Activated CD4-positive, alpha-beta T cell treated with anti-CD3 and anti-CD28 coated beads, Interleukin-2, amount 50 U/mL, for 16 hours (primary cell): ENCODE measurements at places on chromosomes 16 and 17.

- DNase-seq = no peak
Observed at GRCh38 chr17:16354585-16354984, 1.3 kb upstream of the CENPV start.

DNA sequence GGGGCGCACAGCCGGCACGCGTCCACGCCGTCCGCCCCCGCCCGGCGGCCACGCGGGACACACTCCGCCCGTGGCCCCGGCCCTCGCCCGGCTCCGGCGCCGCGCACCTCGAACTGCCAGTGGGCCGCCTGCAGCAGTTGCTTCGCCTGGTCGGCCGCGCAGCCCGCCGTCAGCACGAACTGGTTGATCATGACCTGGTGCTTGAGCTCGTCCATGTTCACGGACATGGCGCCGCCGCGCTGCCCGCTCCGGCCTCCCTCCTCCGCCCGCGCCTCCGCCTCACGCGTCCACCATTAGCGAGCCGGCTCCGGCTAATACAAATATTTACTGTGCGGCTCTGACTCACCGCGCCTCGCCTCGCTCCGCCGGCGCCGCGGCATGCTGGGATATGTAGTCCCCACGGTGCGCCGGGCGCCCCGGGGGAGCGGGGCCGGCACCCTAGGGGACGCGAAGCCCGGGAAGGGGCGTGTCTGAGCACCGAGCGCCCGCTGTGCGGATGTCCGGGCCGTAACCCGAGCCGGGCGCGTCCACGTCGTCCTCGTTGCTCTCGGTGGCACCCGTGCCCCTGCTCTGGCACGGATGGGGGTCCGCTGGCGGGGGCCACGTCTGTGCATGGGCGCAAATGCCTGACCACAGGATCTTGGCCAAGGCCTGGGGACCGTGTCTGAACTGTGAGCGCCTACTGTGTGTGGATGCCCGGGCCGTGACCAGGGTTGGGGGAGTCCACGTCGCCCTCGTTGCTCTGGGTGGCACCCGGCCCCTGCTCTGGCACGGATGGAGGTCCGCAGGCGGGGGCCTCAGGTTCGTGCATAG, at the start of gene UBALD1:
TSS of gene UBALD1 (minus strand) at position 318 of the 813 bp plus-strand sequence. CDS start at position 227, 91 bp downstream.
- peak; percentile 84 for DNase-seq

- no peak for DNase-seq
Observed at GRCh38 chr17:41483991-41484826, 3.3 kb upstream of the KRT35 start.

DNA sequence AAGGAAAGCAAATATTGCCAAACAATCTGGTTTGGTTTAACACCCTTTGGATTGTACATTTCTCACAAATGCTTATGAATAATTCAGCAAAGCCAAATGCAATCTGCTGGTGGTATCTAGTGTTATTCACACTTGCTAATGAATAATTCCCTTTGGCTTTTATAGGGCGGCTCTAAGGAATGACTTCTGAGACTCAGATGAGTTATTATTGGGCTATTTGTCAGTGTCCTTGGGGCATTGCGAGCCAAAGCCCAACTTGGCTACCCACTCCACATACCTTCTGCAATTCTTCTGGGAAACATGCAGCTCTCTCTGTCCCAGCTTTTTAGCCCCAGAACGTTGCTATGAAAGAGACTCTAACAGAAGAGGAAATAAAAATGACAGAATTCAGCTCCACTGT, 41.1 kb downstream of the FTO start:
- no peak for DNase-seq

DNA sequence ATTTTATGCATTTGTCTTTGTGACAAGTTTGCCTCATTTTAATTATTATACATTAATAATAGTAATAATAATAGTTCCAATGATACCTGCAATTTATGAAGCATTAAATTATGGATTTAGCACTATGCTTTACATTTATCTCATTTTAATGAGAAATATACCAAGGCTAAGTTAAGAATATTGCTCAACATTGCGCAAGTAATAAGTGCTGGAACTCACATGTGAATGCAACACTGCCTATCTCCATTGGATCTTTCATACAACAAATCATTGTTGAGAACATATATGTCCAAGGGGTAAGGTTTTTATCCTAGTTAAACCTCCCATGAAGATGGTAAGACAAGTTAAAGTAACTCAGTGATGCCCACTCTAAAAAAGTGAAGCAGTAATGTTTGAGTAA, 703.7 kb upstream of the SOX9 start:
- no peak for DNase-seq

DNA sequence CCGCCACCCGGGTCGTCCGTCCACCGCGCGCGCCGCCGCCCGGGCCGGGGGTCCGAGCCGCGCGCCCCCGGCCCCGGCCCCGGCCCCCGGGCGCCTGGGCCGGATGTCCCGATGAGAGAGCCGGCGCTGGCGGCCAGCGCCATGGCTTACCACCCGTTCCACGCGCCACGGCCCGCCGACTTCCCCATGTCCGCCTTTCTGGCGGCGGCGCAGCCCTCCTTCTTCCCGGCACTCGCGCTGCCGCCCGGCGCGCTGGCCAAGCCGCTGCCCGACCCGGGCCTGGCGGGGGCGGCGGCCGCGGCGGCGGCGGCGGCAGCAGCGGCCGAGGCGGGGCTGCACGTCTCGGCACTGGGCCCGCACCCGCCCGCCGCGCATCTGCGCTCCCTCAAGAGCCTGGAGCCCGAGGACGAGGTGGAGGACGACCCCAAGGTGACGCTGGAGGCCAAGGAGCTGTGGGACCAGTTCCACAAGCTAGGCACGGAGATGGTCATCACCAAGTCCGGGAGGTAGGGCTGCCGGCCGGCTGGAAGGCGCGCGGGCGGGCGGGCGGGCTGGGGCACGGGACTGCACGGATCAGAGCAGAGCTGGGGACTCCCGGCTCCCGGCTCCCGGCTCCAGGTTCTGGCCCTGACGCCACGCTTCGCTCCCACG, 548 bp downstream of the TBX2 start:
- no peak for DNase-seq

- DNase-seq = no peak
Observed at GRCh38 chr16:74092336-74092735, 204.3 kb upstream of the PSMD7 start.

DNA sequence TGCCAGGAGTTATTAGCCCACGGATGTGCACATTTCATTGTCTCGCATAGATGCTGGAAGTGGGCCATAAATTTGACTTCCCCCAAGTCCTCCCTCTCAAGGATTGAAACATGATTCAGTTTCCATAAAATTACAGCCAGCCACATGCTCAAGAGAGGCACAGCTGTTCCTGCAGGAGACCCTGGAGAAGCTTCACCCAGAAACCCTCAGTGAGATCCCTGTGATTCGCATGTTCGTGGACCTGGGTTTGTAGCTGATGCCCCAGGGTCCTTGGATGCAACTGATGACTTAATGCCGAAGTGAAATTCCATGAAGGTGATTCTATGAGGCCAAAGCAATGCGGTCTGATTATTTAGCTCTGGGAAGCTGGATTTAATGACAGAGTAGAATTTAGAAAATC, 24.7 kb upstream of the AQP8 start:
- no peak for DNase-seq

DNA sequence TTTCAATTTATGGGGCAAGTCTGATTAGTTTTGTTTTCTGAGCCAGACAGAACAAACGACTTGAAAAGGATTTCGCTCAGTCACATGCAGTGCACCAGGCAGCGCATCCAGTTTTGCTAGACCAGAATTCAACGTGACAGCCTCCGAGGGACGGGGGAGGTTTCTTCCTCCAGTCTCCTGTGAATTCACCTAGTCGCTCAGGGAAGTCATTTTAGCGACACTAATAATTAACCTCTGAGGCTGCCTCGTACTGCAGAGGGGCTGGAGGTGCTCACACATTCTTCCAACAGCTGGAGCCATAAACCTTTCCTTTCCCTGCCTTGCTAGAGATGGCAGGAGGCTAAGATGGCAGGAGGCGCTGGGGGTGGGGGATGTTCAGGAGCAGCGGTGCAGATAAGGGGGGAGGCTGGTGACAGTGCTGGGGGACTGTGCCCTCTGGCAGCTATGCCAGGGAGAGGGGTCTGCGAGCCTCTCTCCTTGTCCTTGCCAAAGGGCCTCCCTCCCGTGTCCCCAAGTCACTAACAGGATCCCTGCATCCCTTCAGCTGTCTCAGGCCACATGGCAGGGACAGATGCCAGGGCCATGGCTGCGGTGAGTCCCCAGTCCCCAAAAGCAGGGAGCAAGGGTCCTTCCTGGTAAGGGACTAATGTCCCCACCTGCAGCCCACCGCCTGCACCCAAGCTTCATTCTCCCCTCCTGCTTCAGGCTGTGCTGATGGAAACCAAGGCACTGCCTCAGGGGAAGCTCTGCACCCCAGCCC, 24.0 kb downstream of the MXRA7 start:
- DNase-seq = no peak

DNA sequence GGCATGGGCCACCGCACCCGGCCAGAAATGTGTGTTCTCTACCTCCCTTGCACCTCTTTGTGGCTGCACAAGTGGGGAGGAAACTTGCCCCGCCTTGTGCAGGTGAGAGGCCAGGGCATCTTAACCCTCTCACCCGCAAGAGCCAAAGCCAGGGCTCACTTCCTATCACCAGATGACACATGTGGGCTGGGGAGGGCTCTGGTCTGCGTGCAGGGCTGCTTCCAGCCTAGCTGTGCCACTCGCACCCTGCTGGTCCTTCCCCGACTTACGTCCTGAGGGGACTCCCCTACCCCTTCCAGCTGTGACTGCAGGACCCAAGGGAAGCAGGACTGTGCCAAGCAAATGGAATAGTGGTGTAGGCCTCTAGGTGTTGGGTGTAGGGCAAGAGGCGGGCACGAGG, 6.9 kb downstream of the MIEF2 start:
- DNase-seq = no peak

- no peak for DNase-seq
Observed at GRCh38 chr16:22763437-22764080, 50.4 kb upstream of the HS3ST2 start.

DNA sequence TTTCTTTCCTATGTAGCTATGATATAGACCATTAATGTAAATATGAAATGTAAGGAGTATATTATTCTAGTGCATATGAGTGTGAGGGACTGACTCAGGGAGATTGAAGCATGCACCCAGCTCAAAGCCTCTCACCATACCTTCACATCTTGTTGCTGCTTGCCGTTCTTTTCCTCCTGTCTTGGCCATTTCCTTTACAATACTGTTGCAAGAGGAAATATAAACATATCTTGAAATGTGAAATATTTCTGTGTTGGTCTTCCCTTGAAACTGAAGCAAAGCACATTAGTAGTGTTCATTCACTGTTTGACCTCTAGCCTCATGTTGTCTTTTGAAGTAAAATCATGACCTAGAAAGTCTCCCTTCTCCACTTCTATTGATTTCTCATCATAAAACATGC, 46.6 kb downstream of the PHKB start:
- no peak for DNase-seq

DNA sequence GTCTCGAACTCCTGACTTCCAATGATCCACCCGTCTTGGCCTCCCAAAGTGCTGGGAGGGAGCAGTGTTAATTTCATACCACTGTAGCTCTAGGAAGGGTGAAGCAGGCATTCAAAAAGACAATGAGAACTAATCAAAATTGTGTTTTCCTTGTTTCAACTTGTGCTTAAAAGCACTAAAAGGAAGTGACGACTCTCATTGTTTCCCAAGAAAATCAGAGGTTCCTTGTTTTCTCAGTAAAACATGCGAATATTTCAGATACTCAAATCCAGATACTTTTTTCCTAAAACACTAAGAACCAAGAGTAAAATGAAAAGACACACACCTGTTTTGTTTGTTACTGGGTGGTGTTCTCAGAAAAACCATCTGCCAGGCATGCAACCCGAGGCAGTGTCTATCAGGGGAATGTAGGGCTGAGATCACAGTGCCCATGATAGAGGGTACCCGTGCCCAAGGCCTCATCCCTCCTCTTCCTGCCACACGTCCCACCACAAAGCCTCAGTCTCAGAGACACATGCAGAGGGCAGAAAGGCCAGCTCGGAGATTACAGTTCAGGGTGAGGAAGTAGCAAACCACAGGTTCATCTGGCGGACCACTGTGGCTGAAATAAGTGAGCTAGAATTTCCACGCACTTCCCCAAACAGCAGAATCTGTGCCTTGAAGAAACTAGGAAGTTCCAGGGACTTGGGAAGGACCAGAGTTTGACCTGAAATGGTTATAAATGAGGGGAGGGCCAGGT, 33.7 kb downstream of the GINS3 start:
- DNase-seq = peak; percentile 57

- no peak for DNase-seq
Observed at GRCh38 chr16:450785-451512, 25.5 kb downstream of the RAB11FIP3 start.

DNA sequence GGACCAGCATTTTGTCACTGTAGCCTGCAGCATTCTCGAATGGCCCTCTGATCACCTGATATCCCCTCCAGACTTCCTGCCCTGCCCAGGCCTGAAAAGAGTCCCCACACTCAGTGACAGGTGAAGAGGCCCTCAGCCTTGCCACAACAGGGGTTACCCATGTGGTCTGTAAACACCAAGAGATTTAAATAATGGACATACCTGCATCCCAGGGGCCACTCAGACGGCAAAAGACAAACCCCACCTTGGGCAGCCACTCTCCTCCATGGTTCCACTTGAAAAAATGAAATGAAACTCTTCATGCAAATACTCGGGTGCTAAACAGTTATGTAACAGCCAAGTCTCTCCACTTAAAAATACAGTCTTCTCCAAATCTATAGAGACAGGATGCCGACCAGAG, 22.9 kb upstream of the PECAM1 start:
- no peak for DNase-seq

- DNase-seq = no peak
Observed at GRCh38 chr17:79748295-79749099, 17.8 kb downstream of the ENPP7 start.

DNA sequence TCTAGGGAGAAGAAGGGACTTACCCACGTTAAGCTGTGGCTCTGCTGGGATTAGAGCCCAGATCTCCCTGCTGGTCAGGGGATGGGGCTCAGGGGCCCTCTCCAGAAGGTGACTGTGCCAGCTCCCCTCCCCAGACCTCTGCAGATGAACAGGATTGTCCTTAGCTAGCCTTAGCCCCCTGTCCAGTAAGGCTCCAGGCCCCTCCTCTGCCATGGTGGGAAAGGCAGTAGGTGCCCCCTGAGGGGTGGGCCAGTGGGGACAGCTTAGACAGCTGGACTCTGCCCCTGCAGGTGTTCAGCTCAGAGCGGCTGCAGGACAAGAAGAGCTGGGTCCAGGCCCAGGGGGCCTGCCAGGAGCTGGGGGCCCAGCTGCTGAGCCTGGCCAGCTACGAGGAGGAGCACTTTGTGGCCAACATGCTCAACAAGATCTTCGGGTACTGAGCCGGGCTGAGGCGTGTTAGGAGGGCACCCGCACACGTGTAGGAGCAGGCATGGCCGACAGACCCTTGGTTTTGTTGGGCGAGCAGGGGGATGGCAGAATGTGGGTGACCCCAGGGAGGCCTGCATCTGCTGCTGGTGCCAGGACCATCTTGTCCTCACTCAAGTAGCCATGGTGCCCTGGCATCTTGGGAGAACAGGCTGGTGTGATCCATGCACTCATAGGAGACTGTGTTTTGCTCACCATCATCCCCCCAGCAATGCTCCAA, 50.9 kb downstream of the MRC2 start:
- DNase-seq = no peak

DNA sequence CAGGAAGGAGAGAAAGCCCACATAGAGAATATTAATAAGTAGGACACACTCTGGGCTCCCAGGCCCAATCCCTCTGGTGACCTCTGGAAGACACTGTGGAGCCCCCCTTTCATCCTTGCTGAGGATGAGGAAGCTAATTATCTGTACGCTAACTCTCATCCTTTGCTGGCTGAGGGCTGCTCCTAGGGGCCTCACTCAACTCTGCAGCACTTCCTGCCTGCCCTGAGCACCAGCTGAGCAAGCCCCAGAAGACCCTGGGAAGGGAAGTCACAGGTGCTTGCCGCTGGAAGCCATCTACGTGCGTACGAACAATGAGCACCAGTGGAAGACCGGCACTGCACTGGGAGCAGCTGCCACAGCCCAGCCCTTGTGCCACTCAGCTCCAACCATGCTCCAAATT, 145.8 kb upstream of the CDH5 start:
- DNase-seq = no peak
